Astrocyte (in vitro differentiated cells and primary cell): ENCODE measurements at places on chromosomes 2 and 18.

- peak; percentile 72 for DNase-seq
These were observed 101.7 kb upstream of the TFCP2L1 start for GRCh38 chr2:121386707-121387106.

DNA sequence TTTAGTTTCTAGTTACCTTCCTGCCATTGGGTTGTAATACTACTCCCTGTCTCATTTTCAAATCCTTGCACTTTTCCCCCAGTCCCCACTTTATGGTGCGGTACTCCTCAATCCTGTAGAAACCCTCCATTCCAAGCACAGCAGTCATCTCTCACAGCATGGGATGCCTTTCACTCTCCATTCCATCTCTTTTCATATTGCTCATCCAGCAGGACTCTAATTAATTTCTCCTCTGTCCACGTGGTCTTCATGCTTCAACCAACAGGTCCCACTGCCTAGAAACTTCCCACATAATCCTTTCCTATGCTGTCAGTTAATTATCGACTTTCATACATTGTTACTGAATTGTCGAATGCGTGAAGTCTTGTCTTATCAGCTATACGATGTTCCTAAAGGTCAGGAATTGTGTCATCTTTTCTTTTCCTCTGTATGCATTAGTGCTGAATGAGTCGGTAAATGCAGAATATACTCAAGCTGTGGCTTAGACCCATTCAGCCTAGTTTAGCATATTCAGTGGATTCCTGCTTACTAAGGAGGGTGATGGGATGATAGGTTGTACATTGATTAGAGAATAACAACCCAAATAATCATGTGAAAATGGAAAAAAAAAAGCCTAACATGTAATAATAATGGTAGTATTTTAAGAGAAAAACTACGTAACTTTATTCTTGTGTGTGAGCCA, 89.7 kb downstream of the CRIM1 start:
- no peak for DNase-seq

DNA sequence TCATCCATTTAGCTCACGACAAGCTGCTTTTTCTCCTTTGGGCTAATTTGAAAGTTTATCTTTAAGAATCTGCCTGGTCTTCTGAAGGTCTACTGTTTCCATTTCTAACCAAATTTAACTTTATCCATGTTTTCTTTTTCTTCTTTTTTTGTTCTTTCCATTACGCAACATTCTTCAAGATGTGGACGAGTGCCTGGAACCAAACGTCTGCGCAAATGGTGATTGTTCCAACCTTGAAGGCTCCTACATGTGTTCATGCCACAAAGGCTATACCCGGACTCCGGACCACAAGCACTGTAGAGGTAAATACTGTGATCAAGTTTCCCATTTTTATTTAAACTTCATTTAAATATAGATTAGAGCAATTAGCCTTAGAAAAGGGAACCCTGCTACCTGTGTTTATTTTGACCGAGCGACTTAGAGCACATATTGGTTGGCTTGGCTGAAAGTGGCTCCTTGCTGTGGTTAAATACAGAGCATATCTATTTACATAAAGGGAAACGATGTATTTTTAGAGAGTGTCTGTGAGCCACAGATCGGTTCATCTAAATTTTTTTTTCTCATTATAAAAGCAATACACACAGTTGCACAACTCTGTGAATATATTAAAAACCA, 183.4 kb upstream of the RASGRP3 start:
- DNase-seq = peak; percentile 61

DNA sequence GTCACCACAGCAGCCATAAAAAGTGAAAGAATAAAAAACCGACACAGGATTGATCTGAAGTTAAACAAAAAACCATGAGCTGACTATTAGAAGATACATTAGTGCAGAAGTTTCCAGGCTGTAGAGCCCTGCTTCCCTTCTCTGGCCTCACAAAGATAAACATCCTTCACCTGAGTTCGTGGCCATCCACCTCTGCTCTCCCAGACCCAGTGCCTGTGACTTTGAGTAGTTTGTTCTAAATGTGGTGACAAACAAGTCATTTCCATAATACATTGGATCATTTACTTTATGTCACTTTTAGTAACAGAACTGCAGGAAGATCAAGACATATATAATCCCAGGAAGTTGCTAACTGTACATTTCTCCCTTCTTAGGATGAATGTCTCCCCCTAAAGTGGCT, 241.9 kb upstream of the MAP2 start:
- no peak for DNase-seq

DNA sequence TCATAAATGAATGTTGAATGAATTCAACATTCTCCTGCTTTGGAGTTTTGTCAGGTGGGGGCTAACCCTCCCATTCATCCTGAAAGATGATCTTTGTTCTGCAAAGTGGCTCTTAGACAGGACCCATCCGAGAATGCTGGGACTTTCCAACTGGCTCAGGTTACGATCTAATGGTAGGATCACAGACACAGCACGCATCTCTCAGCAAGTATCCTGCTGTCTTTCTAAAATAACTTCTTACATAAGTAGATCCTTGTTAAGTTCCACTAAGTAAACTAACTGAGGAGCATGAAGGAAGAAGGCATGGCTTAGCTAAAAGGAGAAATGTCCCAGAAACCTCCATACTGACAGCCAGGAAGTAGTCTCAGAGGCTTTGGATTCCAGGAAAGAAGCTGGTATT, 23.7 kb downstream of the CYP27A1 start:
- DNase-seq = peak; percentile 41
